CD8-positive, alpha-beta memory T cell (primary cell): ENCODE measurements at places on chromosomes 7 and 10. TPM values are rescaled to one million over a fixed set of nuclear protein-coding genes. Genes with fewer than 3 reads are reported as not detected.

Gene LDB3
- total RNA-seq: 0.04 TPM

Gene TMEM196
- not detected for total RNA-seq

Gene RPEL1
- not detected for total RNA-seq

Gene ANKRD30A
- total RNA-seq: not detected

GRCh38 chr10:100987685-100988049 lies 324 bp downstream of the TWNK start:
- no peak for DNase-seq
- H3K4me1 ChIP-seq: peaks cover 28% of the 10 kb centered on the region
- H3K4me3 ChIP-seq: peak overlapping the region; percentile 99
- H3K27me3 ChIP-seq: no peaks in the 10 kb centered on the region

DNA sequence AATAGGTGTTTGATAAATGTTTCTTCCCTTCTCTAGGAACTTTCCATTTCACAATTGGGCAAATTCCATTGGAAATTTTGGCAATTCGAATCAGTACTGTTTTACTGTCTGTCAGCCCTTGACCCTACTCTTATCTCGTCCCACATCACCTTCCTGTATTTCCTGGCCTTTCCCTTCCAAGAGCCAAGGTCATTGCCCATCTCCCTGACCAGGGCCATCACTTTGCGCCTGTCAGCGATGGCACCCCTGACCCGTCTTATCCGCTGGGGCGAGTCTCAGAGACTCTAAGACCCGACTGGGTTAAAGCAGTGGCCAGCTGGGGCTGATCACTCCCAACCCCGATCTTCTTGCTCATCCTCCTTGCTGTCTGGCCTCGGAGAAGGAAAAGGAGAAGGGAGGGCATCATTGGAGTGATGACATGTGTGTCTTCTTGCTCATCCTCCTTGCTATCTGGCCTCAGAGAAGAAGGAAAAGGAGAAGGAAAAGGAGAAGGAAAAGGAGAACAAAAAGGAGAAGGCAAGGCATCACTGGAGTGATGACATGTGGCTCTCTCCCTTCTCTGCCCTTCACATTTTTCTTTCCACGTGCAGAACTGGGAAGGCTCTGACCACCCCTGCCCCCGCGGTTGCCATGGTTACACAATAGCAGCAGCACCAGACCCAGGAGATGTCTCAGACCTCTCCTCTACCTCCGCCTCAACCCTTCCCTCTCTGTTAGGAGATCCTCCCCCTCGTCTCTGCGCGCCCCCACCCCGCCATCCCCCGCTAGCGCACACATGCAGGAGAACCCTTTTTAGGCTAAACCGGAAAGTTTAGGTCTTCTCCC lies 2.0 kb downstream of the SEMA3D start:
- no peaks in the 10 kb centered on the region for H3K27me3 ChIP-seq
- H3K4me3 ChIP-seq: no peak overlapping the region
- H3K4me1 ChIP-seq: no peaks in the 10 kb centered on the region

- no peaks in the 10 kb centered on the region for H3K27me3 ChIP-seq
- H3K4me3 ChIP-seq: no peak overlapping the region
- DNase-seq: no peak
- H3K36me3 ChIP-seq: no peaks in the 10 kb centered on the region
Observed at GRCh38 chr10:132299371-132300336, 8.1 kb downstream of the STK32C start.

DNA sequence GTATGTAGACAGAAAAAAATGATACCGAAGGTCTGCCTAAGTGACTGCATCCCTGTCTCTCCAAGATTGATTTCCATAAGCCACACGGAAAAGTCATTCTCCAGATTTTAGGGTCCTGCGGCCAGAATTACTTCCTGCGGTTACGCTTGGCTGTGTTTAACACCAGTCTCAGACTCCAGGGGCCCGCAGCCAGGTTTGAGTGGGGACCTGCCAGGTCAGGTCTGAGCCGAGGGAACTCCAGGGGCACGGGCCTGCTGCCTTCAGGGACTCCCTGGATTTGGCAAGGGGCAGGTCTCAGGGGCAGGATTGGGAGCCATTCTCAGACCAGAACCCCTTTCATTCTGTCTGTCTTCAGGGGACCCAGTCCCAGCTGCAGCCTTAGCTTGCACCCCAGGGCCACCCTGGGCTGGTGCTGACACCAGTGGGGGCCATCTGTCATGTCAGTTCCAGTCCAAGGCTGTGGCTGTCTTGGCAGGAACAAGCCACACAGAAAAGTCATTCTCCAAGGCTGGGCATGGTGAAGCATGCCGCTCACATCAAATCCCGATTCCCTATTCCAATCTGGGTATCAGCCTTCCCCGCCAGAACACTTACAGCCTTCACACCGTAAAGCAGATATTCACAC lies 39.0 kb downstream of the TMEM120A start:
- H3K27ac ChIP-seq: no peak overlapping the region
- H3K4me3 ChIP-seq: no peak overlapping the region

DNA sequence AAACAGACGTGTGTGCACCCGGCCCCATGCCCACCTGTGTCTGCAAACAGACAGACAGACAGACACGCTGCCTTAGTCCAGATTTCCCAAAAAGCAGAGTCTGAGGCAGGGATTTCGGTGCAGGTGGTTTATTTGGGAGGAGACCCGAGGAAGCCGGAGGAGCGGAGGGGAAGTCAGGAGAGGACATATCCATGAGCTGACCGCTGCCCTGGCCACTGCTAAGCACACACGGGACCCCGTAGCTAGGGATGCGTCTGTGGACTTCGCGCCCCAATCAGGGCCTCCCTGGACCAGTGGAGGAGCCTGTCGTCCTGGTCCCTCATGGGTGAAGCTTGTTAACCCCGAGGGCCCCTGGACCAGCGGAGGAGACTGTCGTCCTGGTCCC lies 47.6 kb downstream of the FOXL3 start:
- H3K4me3 ChIP-seq: no peak overlapping the region
- no peak overlapping the region for H3K27ac ChIP-seq
- peaks cover 3% of the 10 kb centered on the region for H3K4me1 ChIP-seq
- DNase-seq: no peak

GRCh38 chr7:7018290-7018689 lies 164.1 kb upstream of the C1GALT1 start:
- peaks cover 4% of the 10 kb centered on the region for H3K27me3 ChIP-seq
- H3K36me3 ChIP-seq: no peaks in the 10 kb centered on the region

DNA sequence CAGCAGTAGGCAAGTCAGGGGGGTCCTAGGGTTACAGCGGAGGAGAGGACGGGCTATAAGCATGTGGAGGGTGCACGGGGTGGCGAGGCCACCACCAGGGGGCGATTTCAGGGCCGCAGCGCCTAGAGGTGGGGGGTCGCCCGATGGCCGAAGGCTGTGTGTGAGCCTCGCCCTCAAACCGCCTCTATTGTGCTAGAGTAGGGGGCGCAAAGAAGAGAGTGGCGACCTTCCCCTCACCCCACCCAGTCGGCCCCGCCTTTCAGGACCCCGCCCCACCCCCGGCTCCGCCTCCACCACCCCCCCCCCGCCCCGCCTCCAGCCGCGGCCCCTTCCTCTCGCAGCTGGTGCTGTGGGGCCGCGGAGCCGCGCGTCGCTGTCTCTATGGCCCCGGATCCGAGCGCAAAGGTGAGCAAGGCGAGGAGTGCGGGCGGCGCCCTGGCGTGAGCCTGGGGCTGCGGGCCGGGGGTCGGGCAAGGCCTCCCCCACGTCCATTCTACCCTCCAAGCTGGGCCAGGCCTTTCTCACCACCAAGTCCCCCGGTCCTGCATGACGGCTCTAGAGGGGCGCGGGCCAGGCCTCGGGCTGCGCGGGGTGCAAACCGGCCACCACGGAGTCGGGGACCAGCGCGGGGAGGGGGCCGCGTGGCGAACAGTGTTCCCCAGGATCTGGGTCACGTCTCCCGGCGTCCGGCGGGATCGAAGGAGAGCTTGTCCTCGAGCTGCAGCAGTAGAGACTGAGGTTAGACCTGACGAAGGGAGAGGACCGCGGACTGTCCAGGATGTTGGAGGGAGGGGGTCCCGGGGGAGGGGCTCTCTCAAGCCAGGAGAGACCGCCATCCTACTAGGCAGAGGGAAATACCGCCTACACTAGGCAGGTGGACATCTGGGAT lies at the start of gene SEMA4G:
Gene SEMA4G, plus strand, starts transcription at position 318 of the 889 bp plus-strand sequence. CDS start 3,409 bp downstream, outside the sequence.
- H3K4me1 ChIP-seq: peaks cover 5% of the 10 kb centered on the region
- no peaks in the 10 kb centered on the region for H3K36me3 ChIP-seq
- no peak within 1 kb of the TSS for H3K27ac ChIP-seq
- H3K4me3 ChIP-seq: peak within 1 kb of the TSS; percentile 47

DNA sequence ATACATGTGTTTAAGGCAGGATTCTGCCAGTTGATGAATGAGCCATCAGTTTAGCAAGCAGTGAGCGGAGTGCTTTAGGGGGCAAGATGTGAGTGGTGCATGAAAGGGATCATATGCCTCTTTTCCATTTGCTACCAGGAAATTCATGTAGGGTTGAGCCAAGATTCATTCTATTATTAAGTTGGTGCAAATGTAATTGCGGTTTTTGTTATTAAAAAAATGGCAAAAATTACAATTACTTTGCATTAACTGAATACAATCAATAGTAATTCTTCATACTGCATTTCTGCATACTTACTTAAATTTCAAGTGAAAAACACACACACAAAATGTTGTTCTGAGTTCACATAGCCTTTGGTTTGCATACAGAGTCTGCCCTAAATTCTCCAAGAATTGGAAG lies 30.1 kb upstream of the NAMPT start:
- no peak overlapping the region for H3K4me3 ChIP-seq
- H3K4me1 ChIP-seq: no peaks in the 10 kb centered on the region
- H3K36me3 ChIP-seq: no peaks in the 10 kb centered on the region
- H3K27me3 ChIP-seq: no peaks in the 10 kb centered on the region
- H3K27ac ChIP-seq: no peak overlapping the region

DNA sequence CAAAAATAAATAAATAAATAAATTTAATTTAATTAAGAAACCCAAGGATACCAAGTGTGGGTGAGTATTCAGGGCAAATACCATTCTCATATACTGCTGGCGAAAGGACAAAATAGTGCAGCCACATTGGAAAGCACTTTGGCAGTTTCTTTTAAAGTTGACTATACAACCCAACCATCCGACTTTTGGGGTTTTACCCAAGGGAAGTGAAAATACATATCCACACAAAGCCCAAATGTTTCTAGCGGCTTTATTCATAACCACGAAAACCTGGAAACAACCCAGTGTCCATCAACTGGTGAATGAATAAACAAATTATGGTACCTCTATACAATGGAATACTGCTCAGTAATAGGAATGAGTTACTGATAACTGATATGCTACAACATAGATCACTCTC lies 36.2 kb upstream of the OGDHL start:
- H3K4me3 ChIP-seq: no peak overlapping the region
- no peaks in the 10 kb centered on the region for H3K27me3 ChIP-seq
- no peak overlapping the region for H3K27ac ChIP-seq
- no peaks in the 10 kb centered on the region for H3K36me3 ChIP-seq

DNA sequence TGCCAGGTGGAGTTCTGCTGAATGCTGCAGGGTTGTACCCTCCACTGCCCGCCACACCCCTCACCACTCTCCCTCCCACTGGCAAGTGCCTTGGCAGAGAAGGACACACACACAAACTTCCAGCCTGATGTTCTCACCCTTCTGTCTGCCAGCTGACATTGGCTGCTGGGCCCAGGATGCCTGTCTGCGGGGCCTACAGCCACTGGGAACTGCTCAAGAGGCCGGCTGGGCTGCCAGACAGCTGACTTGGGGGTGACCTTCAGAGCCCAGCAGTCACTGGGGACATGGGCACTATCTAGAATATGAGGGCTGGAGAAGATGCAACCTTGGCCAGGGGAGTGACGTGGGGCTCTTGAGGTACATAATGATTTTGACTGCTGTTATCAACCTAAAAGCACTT lies 157.1 kb downstream of the SH3PXD2A start:
- no peak overlapping the region for H3K27ac ChIP-seq
- no peaks in the 10 kb centered on the region for H3K36me3 ChIP-seq
- no peaks in the 10 kb centered on the region for H3K27me3 ChIP-seq
- no peak for DNase-seq
- peaks cover 27% of the 10 kb centered on the region for H3K4me1 ChIP-seq

DNA sequence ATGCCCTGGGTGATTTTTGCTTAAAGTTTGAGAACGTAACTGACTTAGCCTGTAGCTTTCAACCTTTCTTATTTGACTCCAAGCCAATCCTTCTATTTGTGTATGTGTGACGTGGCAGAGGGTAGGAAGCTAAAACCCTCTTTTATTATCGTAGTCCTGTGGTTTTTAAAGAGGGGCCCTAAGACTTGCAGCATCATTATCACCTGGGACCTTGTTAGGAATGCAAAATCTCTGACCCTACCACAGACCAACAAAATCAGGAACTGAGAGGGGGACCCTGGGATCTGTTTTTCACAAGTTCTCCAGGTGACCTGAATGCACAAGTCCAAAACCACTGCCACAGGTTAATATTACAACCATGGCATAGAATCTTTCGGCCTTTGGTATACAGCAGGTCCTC lies 80.1 kb downstream of the OSBPL3 start:
- H3K27me3 ChIP-seq: no peaks in the 10 kb centered on the region
- no peaks in the 10 kb centered on the region for H3K36me3 ChIP-seq
- no peak overlapping the region for H3K4me3 ChIP-seq
- H3K27ac ChIP-seq: no peak overlapping the region
- DNase-seq: no peak
- H3K4me1 ChIP-seq: peaks cover 19% of the 10 kb centered on the region

- no peaks in the 10 kb centered on the region for H3K36me3 ChIP-seq
- H3K27me3 ChIP-seq: peaks cover 21% of the 10 kb centered on the region
- DNase-seq: no peak
- peaks cover 5% of the 10 kb centered on the region for H3K4me1 ChIP-seq
Observed at GRCh38 chr10:13528123-13528874, 515 bp downstream of the BEND7 start.

GRCh38 chr10:31071232-31072005 lies 39.8 kb upstream of the ZNF438 start:
- H3K4me3 ChIP-seq: no peak overlapping the region
- H3K36me3 ChIP-seq: no peaks in the 10 kb centered on the region
- DNase-seq: no peak
- no peaks in the 10 kb centered on the region for H3K4me1 ChIP-seq

DNA sequence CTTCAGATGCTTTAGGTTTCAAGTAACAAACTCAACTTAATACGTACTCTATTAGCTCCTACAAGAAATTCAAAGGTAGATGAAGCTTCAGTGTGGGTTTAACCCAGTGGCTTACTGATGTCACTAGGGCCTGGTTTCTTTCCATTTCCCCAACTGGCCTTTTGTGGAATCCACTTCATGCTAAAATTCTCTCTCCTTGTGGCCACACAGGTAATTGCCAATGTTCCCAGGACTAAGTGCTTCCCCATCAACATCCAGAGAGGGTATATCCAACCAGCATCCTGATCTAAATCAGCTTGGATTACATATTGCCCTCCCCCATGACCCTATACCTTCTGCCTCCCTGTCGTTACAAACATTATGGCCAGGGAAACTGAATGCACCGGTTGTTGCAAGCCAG lies 10.7 kb downstream of the FBXL13 start:
- no peaks in the 10 kb centered on the region for H3K4me1 ChIP-seq
- H3K27ac ChIP-seq: no peak overlapping the region
- DNase-seq: no peak
- H3K27me3 ChIP-seq: no peaks in the 10 kb centered on the region

DNA sequence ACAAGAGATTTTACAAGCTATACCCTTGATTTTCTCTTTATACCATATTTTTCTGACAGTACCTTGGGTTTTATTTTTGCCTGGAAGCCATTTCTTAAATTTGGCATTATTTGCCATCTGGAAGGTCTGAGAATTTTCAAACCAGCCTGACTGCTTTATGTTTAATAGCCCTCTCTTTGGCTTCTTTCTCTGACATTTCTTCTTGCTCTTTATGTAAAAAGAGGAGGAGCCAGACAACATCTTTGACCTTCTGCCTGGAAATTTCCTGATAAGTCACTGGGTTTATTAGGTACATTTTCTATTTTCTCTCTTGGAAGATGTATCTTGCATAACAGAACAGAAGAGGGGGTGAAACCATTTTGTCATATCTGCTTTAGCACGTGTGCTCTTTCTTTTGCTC lies 79.6 kb downstream of the LANCL2 start:
- DNase-seq: no peak
- no peaks in the 10 kb centered on the region for H3K27me3 ChIP-seq
- H3K4me3 ChIP-seq: no peak overlapping the region
- H3K27ac ChIP-seq: no peak overlapping the region
- no peaks in the 10 kb centered on the region for H3K36me3 ChIP-seq
